Amygdala (tissue), 56 donors: ENCODE measurements at places on chromosomes 1 and 21.

DNA sequence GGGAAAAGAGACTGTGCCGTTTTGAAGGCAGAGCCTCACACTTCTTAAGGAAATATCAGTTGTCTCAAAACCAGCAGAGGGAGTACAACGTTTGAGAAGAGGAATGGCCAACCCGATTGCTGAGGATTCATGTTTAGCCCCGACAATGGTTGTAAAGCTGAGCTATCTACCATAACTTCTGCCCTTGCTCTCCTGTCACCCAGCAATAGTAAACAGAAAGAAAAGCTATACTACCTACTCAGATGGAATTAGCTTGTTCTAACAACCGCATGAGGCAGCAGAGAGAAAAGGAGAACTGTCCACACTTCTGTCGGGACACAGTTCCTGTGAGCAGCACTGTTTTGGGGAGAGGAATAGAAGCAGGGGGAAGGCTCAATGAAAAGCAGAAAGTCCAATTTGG lies 91.2 kb downstream of the SLC45A1 start:
- no peak for DNase-seq

- no peak for DNase-seq
Observed at GRCh38 chr1:52152572-52152971, 10.7 kb downstream of the ZFYVE9 start.

DNA sequence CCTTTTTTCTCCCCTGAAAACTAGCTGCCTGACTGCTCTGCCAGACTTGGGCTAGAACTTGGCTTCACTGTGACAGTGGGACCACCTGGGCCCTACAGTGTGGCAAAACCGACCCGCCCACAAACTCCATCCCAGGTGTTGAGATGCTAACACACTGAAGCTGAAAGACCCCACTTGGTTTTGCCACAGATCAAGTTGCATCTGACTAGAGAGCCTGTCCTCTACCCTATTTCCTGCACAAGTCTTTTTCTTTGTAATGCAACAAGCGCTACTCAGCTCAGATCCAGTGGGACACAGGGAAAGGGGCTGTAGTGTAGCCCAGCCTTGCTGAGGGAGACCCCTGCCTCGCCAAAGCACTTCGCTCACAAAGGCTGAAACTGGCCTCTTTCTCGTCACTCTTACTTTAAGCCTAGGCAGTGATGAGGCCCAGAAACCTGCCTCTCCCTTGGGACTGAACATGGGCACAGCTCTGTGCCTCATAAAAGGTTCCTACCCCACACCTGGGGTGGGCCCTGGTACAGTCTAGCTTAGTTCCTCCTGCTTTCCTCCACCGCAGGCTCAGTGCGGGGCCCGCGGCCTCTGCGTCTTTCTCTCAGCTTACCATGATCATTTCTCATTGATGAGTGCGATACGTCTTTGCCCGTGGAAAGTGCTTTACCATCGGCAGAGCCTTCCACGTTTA lies 9.7 kb downstream of the ALPL start:
- no peak for DNase-seq

- no peak for DNase-seq
Observed at GRCh38 chr1:3192825-3193224, 123.8 kb downstream of the PRDM16 start.

DNA sequence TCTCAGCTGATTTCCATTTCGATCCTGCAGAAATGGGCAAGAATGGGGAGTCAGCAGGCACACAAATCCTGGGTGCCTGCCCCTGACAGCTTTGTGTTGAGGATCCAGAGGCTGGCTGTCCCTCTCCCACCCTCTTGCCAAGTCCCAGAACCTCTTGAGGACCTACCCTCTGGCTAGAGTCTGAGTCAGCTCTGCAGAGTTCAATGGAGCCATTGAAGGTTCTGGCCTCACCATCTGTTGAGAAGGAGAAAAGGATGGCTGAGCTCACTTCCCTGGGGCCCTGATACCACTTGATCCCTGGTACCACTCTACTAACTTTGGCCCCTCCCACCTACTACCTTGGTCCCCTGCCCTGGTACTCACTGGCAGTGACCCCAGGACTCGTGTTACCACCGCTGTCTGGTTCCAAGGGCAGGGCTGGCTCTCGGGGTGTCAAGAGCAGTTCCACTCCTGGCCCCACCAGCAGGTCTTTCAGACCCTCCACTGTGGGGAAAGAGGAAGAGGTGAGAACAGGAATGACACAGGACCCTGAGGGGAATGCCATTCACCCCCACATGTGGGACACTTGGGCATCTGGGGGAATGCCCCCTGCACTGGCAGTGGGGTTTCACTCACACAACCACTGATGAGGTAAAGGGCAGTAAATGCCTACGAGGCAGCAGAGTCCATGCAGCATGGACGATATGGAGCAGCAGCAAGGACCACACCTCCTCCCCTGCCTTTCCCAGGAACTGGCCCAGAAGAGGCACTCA lies 10.5 kb downstream of the RXFP4 start:
- DNase-seq = no peak

- DNase-seq = no peak
Observed at GRCh38 chr1:201516511-201517127, 9.7 kb upstream of the CSRP1 start.

DNA sequence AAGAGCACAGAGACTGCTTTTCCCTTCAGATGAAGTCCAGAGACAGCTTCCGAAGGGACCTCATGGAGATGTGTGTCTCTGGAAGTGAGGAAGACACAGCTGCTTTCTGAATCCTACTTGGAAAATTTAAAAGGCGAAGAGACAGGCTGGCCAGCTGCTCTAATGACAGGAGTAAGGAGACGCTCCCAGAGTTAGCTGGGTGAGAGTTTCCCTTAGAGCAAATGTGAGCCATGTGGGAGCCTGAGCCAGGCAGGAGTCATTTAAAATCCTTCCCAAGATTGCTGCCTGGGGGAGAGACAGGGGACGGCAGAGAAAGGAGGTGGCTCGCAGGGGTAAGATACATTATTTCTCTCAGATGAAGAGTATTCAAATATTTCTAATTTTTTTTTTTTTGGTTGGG lies 53.1 kb downstream of the ZNF326 start:
- DNase-seq = no peak

DNA sequence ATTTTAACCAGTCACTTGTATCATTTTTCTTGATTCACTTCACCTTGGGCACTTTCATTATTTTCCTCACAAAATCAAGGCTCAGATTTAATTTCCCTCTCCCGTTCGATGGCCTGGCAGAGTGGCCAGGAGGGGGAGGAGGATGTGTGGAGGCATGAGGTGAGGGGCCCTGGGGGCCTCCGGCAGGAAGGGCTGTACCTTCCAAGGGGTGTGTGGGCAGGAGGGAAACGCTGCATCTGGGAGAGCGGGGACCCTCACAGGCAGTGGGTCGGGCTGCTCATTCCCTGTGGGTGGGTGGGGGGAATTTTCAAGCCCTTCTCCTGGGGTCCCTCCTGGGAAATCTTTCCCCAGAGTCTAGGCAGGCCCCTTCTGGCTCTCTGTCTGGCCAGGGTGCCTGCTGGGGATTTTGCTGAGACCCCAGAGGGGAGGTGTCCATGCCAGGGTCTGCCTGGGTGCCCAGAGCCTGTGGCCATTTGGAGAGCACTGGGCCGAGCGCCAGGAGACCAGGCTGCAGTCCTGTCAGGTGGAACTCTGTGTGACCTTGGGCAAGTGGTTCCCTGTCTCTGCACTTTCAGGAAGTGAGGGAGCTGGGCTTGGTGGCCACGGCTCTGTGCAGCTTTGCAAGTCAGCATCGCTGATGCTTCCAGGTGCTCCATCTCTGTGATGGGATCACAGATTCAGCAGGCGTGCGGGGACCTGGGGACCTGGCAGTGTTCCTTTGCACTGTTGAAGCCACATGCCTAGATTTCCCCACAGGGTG lies 81.9 kb upstream of the C1orf174 start:
- no peak for DNase-seq

DNA sequence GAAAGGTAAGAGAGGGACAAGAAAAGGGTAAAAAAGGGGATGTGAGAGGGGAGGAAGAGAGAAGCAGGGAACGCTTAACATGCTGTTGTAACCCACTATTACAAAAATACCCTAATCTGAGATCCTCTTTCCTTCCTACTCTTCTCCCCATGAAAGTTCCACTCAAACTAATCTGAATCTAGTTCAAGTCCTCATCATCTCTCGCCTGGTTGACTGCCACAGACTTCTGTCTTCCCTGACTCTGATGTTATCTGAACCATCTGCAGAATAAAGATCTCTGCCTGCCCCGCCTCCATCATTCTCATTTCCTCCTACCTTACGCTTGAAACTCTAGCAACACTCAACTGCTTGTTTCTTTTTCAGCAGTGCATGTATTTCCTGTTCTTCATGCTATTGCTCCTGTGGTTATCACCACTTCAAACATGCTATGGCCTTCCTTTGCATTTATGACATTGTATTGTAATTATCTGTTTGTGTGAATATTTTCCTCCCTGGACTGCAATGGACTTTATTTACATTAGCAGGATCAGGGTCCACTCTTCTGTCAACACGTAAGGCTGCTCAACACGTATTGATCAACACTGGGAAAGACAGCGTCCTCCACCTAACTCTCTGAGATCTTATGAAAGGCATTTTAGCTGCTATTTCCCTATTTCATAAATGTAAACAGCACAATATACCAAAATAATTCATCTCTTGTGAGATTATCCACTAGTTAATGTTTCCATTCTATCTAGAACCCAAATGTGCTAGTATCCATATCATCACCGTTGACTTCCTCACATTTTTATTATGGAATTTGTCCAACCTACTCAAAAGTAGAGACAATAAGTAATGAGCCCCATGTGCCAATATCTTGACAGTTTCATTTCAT lies 215.5 kb upstream of the USP25 start:
- DNase-seq = no peak

GRCh38 chr1:3674100-3675094 lies 22.1 kb downstream of the TP73 start:
- DNase-seq = no peak

- no peak for DNase-seq
Observed at GRCh38 chr1:236425031-236425663, 31.1 kb downstream of the EDARADD start.

DNA sequence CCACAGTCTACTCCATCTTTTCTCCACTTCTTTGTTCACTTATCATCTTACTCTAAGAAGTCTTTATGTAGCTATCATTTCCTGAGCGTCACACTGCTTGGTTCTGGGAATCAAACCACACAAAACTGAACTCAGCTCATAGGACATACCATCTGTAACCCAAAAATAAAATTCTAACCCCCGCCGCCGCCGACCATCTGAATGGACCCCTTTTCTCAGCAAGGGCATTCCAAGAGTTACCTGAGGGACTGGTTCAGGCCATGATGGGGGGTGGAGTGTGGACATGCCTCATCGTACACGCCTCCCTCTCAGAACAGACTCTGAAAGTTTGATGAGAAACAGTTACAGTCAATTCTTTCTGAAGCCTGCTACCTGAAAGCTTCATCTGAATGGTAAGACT lies 12.6 kb upstream of the CHI3L2 start:
- DNase-seq = no peak

GRCh38 chr1:221478050-221478949 lies 263.6 kb downstream of the DUSP10 start:
- peak; percentile 13 for DNase-seq

GRCh38 chr1:67682659-67683197 lies 2.3 kb upstream of the GADD45A start:
- DNase-seq = no peak

DNA sequence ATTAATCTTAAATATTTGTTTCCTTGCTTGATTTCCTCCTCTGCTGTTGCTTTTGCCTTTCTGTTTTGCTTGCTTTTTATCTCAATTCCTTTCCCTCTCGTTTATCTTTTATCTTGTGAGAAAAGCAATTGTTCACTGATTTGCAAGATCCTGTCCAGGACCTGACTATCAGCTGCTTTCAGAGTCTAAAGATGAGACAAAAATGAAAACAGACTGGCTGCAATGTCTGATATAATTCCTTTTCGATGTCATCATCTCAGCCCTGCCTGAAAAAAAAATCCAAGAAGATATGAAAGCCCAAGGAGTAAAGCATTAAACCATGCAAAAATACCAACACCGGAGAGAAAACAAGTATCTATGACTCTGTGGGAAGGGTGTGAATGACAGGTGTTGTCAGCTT lies 225.5 kb downstream of the PATJ start:
- no peak for DNase-seq

GRCh38 chr1:243428084-243428483 lies 172.2 kb downstream of the SDCCAG8 start:
- DNase-seq = no peak

DNA sequence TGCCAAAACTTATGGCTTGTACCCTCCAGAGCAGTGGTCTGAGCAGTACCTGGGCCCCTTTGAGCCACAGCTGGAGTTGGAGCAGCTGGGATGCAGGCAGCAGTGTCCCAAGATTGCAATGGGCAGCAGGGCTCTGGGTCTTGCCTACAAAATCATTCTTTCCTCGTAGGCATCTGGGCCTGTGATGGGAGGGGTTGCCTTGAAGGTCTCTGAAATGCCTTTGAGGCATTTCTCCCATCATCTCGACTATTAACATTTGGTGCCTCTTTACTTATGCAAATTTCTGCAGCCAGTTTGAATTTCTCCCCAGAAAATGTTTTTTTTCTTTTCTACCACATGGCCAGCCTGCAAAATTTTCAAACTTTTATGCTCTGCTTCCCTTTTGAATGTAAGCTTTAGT lies 31.0 kb upstream of the TSPAN2 start:
- DNase-seq = no peak

- no peak for DNase-seq
Observed at GRCh38 chr21:45248301-45248892, 39.3 kb downstream of the POFUT2 start.

- no peak for DNase-seq
Observed at GRCh38 chr1:202112859-202113689, 9.6 kb upstream of the GPR37L1 start.

- no peak for DNase-seq
Observed at GRCh38 chr1:7186382-7187111, 401.3 kb downstream of the CAMTA1 start.

DNA sequence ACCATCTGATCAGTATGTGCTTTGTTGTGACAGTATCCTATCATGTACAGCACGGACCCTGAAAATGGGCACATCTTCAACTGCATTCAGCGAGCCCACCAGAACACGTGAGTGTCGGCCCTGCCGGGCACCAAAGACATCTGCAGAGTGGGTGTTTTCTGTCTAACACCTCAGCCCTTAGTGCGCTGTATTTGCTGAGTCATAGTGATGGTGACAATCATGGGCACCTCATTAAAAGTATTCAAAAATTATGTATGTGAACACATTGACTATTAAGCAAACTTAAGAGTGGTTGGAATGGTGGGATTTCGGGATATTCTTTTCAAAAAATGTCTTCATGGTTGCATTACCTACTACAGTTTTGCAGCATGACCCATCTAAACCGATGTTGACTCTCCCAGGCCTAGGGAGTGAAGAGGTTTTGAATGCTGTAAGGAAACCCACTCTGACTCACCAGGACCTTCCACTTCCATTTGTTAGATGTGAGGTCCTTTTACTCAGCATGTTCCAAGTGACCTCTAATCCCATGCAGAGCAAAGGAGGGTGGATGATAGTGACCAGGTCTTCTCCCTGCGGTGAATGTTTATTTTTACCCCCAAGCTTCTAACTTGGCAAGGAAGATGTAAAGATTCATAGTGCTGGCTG lies 20.1 kb downstream of the MGST3 start:
- DNase-seq = no peak

DNA sequence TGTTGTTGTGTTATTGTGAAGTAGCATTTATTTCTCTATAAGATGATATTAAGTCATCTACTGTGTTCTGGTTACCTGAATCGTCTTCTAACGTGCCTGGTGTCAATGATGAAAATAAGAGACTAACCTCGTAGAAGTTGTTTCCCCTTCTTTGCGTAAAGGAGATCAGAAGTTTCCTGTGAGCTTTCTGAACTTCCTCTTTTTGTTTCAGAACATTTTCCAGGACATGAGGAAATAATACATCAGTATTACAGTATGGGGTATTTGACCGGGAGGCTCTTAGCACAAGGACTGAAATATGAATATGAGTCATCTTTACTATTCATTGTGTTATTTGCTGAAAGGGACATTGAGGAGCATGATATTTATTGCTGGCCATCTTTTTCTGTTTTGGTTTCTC lies 1.3 kb downstream of the ST6GALNAC3 start:
- no peak for DNase-seq
